ENCODE measurements at places on chromosomes 1 and 21.
A peak's percentile ranks its signal among the peaks of the same experiment; 100 is the strongest.

- no peak for DNase-seq
These were observed 12.8 kb downstream of the ARID4B start for GRCh38 chr1:235315173-235315572.

DNA sequence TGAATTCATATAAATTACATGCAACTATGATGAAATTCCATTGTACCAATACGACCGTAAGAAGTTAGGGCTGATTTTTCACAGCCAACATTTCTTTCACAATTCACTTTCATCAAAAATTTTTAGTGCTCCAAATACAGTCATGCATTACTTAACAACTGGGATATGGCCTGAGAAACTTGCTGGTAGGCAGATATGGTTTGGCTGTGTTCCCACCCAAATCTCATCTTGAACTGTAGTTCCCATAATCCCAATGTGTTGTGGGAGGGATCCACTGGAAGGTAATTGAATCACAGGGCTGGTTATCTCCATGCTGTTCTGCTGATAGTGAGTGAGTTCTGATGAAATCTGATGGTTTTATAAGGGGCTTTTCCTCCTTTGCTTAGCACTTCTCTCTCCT, 244.4 kb downstream of the AKT3 start:
- no peak for DNase-seq

- no peak for DNase-seq
These were observed 1.7 kb downstream of the CDC14A start for GRCh38 chr1:100353988-100354387.

DNA sequence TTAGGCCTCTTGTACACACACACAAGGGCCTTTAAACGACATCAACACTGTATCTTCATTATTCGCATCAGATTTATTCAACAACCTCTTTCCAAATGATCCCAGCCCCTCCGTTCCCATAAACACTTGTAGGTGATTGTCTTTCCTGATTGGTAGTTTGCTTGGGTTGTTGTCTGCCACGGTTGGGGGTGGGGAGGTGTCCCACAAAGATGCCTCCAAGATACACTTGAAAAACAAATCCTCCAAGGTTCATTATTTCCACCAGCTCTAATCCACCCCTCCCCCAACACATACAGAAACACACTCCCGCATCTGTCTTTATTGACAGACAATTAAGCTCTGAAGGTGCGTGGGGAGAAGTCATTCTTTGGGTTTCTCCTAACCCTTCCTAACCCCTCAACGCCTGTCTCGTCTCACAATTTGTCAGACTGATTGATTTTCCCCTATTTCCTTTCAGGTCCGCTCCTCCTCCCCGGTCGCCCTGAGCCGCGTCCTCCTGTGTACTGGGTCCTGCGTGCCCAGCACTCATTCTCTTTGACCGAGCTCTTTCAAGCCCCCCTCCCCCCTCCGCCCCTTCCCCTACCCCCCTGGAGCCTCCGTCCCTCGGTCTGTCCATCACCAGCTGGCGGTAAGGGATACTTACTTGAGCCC, 1.4 kb downstream of the WDR26 start:
- DNase-seq: no peak

- DNase-seq: peak; percentile 78
These were observed 10.9 kb upstream of the SESN2 start for GRCh38 chr1:28248273-28249012.

GRCh38 chr1:76807543-76808260, 59.6 kb upstream of the ST6GALNAC5 start:
- no peak for DNase-seq

DNA sequence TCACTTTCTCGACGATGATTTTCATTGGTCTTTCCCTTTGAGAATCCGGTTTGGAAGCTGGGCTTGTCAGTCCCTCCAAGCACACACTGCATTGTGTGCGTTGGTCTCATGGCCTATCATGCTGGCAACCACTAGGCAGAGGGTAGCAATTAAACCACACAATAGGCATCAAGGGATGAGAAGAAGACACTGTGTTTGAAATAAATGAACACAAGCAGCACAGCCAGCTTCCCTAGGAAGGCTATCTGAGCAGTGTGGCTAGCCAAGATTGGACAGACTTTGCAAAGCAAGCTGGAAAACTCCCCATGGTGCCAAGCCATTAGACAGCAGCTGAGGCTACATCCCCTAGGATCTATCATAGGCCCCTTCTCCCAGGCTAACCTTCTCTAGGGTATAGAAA, 288.7 kb downstream of the NUF2 start:
- DNase-seq: no peak

- DNase-seq: no peak
These were observed 2.9 kb downstream of the ABCA4 start for GRCh38 chr1:94118013-94118412.
